AG04449 (cell line): ENCODE measurements at places on chromosomes 5 and 9.

GRCh38 chr5:92939428-92939827 lies 641.6 kb downstream of the NR2F1-AS1 start:
- no peak for DNase-seq

- no peak for DNase-seq
Observed at GRCh38 chr5:89844548-89844947, 565.0 kb downstream of the CETN3 start.

DNA sequence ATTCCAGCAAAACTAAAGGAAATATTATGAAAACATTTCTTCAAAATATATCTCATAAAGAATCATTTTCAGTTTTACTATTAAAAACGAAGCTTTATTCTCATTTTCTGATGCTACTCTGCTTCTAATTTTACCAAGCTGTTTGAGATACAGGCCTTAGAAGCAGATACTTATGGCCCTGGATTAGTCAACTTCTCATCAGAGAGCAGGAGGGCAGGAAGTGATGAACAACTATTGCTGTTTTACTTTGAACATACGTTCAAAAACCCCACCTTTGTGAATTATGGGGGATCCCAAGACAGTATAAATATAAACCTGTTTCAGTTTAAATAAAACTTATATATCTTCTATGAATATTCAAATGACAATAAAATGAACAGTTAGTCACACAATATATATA lies 16.0 kb downstream of the MPDZ start:
- DNase-seq, result no peak

DNA sequence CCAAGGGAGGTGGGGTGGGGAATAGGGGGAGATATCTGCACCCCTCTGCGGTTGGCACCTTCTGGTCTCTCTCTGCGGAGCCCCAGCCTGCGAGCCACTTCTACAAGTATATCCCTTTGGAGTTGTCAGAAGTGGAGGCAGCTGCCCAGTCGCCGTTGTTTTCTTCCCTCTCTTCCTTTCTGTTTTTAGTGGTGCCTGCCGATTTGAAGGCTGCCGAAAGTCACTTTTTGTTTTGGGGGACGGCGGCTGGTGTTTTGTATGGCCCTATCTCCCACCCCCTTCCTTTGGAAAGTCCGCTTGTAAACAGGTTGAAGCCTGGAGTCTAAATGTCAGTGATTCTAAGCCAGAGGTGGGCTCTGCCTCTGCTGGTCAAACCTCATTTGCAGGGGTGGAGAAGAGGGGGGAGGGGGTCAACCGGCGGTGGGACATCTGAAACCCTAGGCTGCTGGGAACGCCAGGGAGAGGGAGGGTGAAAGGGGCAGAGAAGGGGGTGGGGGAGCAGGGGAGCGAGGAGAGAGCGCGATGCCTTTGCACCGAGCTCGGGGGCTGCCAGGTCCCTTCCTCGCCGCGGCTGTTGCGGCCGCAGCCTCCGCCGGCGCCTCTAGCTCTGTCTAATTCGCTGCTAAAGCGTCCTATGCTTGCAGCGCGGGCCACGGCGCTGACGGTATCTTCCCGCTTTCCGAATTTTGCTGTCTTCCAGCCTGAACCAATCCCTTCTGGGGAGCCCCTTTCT lies at the start of gene FGF10:
Gene FGF10 (minus strand): TSS at position 331 of the 733 bp plus-strand sequence. CDS start 738 bp downstream, outside the sequence.
- DNase-seq, result no peak

- no peak for DNase-seq
Observed at GRCh38 chr5:38562444-38563210, 6.2 kb upstream of the LIFR start.

GRCh38 chr9:32867026-32867425 lies 83.7 kb downstream of the TMEM215 start:
- no peak for DNase-seq

DNA sequence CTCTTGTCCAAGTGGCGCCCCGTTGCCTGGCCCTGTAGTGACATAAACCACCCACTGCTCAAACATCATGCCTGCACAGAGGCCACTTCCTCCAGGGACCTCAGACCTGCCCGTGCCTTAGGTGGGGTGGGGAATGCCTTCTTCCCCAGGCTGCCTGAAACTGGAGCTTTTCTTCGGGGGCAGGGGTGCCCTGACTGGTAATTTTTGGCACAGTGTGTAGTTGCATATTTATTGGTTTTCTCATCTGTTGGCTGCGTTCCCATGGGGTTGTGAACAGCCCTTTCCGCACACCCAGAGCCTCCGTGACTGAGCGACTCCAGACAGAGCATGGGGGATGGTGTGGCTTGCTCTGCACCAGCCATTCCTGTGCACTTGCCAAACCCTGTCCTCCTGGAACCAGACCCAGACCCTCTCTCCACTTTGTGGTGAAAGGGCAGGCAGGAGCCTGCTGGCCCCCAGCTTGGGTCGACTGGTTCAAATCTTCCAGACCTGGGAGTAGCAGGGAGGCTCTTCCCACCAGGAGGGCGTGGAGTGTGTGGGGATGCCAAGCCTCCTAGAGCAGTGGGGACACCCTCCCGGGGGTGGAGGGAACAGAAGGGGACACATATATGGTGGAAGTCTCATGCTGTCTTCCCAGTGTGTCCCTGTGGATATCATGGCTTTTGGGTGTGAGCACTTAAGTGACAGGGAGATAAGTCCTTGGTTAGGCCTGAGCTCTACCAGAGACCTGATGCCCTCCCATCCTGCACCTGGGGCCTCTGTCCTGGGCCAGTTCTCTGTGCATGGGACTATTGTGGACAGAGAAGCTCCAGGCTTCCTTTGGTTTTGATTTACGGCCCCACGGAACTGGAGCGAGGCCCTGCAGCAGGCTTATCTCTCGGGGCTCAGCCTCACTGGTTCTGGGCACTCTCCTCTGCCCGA lies 39.6 kb downstream of the WNK2 start:
- peak; percentile 23 for DNase-seq

DNA sequence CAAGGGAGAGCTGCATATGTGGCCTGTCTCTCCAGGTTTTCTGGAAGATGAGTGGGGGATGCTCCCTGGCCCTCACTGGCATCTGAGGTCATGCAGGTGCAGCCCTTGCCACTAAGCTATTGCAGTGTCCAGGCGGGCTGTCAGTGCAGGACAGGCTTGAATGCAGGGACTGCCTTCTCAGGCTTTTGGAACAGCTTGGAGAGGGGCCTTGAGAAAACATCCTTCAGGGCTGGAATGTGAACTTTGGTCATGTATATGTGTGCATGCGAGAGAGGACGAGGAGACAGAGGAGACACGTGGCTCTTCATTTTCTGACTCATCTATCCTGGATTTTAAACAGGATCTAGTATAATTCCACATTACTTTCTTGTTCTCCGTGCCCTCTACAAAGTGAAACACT lies 90.3 kb downstream of the MACROH2A1 start:
- DNase-seq, result peak; percentile 66

DNA sequence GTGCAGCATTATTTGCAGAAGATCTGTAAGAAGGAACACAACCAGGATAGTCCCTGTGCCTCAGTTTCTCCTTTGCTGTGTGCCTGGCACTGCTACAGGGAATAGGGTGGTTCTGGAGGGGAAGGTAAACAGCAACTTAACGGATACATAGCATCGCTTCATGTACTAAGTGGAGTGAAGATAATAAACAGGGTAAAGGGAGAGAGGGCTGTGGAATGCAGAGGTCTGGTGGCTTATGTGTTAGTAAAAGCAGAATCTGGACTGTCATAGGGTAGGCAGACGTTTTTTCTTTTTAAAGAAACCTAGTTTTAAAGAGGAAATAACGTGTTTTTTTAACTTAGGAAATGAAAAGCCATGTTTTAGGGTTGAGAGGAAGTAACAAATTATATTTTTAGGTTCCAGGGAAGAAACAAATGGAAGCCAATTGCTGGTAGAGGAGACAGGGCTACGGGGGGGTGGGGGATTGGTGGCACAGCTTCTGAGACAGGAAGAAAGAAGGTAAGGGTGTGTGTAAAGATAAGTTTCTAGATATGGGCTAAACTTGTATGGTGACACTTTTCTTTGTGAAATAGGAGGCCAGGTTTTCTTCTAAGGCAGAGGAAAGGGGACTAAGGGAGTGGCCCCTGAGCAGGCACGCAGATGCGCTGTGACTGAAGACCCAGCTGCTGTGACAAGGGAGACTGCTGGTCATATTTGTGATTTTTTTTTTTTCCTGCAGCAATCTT lies 1.3 kb downstream of the GNG10 start:
- no peak for DNase-seq

GRCh38 chr5:160245506-160246086 lies 16.3 kb downstream of the FABP6 start:
- DNase-seq, result no peak

GRCh38 chr9:5920860-5921328 lies 30.2 kb downstream of the MLANA start:
- peak; percentile 5 for DNase-seq

DNA sequence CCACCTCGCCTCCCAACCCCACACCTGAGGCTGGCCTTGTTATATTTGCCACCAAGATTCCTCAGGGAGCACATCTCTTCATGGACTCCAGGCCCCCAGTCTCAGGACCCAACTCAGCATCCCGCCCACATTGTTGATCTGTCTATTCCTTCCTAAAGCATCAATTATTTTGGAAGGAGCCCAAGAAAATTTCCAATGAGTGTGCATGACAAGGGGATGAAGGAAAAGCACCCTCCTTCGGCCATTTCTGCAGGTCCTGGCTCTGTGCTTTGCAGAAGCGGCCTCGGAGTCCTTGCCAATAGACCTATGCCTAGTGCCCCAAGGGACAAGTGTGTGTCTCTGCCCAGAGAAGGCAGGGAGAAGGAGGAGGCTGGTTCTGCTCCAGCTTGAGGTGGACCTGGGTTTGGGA lies 273.2 kb downstream of the GADD45G start:
- no peak for DNase-seq

DNA sequence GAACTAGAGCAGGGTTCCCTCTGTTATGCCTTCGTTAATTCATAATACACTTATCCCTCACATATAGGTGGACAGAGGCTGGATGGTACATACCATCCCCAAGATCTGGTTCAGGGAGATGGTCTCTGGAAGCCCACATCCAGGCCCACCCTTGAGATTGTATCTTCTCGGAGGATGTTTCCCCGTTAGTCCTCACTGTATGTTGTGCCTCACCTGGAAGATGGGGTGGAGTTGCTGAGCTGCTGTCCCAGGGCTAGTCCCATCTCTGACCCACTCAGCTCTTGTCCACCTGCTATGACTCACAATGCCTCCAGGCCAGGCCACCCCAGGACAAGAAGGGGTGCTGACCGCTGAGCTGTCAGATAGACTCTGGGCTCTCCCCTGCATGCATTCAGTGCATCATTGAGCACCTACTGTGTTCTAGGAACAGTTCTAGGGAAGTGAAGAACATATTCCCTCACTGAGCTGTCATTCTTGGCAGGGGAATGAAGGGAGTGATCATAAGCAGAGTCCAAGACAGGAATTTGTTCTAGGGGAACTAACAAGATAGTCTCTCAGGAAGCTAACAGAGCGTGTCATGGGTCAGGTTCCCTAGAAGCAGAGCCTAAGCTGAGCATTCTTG lies at the start of gene CBY3:
Gene CBY3 (minus strand): TSS at position 255 of the 622 bp plus-strand sequence. CDS start 116 bp downstream, at position 139.
- no peak for DNase-seq

- no peak for DNase-seq
Observed at GRCh38 chr5:7548596-7548995, 152.7 kb downstream of the ADCY2 start.
